ENCODE measurements at places on chromosomes 2 and 18. TPM values are rescaled to one million over a fixed set of nuclear protein-coding genes. Genes with fewer than 3 reads are reported as not detected.

The IL36B gene
- total RNA-seq, result not detected

The MAP3K19 gene
- total RNA-seq, result not detected

The PLCD4 gene
- 27.7 TPM for total RNA-seq

The GPR45 gene
- not detected for total RNA-seq

The POTEI gene
- total RNA-seq, result under 0.01 TPM

The EFR3B gene
- 4.7 TPM for total RNA-seq

The CABYR gene
- total RNA-seq, result 3.1 TPM

The NOL4 gene
- not detected for total RNA-seq

The DES gene
- 3,588 TPM for total RNA-seq

The NLRC4 gene
- total RNA-seq, result 1.6 TPM

The SP110 gene
- total RNA-seq, result 4.7 TPM

The CFAP65 gene
- not detected for total RNA-seq

The ANTXR1 gene
- 86.6 TPM for total RNA-seq

Measured in skeletal muscle tissue (tissue), 5 donors.